ENCODE measurements at places on chromosomes 11 and 22.

GRCh38 chr22:29224859-29225410 is 19.2 kb downstream of the EMID1 start:
- no peak for DNase-seq

- no peak for DNase-seq
These were observed 31.2 kb downstream of the SHANK2 start for GRCh38 chr11:71221201-71221600.

- no peak for DNase-seq
These were observed 23.7 kb downstream of the HTR3A start for GRCh38 chr11:113998574-113998973.

DNA sequence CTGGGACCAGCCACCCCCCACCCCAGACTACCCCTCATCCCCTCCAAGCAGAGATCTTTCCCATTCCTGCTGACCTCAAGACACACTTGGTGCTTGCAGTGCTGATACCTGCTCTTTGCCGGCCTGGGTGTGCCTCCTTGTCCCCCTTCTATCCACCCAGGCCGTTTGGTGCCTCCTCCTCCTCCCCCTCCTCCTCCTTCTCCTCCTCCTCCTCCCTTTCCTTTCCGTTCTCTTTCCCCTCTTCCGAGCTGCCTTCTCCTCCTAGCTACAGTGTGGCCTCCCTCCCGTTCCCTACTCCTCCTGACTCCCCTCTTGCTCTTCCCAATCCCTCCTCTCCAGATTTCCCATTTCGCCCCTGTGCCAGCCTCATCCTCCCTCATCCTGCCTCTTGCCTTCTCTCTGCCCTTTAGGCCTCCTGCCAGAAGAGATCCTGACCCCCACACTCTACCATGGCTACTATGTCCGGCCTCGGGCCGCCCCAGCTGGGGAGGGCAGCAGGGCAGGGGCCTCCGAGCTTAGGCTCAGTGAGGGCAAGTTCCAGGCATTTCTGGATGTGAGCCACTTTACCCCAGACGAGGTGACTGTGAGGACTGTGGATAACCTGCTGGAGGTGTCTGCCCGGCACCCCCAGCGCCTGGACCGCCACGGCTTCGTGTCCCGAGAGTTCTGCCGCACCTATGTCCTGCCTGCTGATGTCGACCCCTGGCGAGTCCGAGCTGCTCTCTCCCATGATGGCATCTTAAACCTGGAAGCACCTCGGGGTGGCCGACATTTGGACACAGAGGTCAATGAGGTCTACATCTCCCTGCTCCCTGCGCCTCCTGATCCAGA is 712 bp downstream of the HSPB2 start:
- DNase-seq: no peak

- DNase-seq: no peak
These were observed 43.1 kb downstream of the CSNK2A3 start for GRCh38 chr11:11309906-11310305.

GRCh38 chr11:75921808-75922207 is 106.8 kb downstream of the UVRAG start:
- DNase-seq: no peak

DNA sequence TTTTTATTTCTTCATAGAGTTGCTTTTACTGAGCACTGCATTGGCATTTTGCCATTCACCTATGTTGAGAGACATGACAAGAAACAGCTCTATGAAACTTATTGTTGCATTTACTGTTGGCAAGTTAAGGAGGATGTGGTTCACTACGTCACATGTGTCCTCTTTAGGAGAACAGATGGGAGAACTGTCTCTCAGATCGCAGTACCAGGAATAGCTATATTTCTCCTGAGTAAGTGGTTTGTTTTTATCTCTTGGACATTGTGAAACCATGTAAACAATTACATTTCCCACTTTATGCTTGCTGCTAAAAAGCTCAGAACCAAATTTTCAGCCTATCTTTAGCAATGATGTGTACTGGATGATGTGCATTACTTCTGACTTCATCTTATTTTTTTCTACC is 34.8 kb upstream of the PSMA1 start:
- DNase-seq: no peak

- no peak for DNase-seq
These were observed 22.4 kb downstream of the C22orf23 start for GRCh38 chr22:37930952-37931440.

GRCh38 chr11:16923987-16924386 is 90.2 kb downstream of the PLEKHA7 start:
- no peak for DNase-seq

DNA sequence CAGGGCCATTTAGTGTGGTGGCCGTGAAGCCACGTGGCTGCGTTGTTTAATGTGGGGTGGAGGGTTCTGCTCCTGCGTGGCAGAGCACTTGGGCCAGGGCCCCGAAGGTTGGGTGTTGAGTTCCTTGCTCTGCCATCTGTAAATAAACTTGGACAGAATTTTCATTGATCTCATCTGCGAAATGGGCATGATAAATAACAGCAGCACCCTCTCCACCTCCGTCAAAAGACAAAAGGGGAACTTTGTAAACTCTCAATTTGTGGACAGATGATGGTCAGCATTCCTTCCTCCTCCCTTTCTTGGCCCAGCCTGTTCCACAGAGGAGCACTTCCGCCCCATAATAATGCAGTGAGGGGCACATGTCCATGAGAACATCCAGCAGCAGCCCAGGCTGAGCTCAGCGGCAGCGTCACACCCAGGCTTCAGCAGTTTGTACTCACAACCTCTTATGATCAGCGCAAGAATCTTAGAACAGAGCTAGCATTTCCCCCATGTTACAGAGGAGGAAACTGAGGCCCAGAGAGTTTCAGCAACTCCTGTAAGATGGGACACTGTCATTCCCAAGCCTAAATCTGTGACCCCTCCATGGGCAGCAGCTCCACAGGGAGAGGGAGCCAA is 874.5 kb downstream of the BRD1 start:
- no peak for DNase-seq

- DNase-seq: no peak
These were observed 29.8 kb downstream of the SREBF2 start for GRCh38 chr22:41862530-41863266.

- DNase-seq: no peak
These were observed 196.2 kb downstream of the TBC1D22A start for GRCh38 chr22:46958658-46959057.

- DNase-seq: no peak
These were observed 14.2 kb downstream of the AP5B1 start for GRCh38 chr11:65766535-65766934.

DNA sequence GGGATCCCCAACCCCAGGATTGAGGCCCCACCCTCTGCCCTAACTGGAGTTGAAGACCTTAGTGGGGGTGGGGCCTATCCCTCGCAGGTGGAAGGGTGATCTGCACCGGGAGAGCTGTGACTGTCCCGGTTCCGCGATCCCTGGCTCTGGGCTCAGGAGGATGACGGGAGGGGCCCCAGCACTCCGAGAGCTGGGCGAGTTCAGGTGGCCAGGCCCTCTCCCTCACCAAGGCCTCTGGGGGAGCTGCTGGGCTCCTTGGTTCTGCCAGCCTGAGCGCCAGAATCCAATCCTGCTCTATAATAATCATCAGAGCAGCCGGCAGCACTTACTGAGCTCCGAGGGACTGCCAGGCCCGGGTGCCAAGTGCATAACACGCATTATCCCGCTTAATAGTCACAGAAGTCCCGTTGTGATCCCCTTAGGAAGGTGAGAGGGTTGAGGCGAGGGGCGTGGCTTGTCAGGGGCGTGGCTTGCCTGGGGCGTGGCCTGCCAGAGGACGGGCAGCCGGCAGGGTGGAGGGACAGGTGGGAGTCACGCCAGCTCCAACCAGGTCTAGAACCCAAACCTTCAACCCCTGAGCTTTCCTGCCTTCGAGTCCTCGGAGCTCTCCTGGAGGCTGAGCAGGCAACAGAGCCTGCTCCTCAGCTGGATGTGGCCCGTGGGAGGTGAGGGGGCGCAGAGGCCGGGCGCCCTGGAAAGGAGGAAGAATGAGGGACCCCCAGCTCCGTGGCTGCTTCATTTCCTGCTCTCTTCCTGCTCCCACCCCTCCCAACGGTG is 7.3 kb upstream of the SYT7 start:
- no peak for DNase-seq

GRCh38 chr11:104343578-104343977 is 179.6 kb upstream of the PDGFD start:
- DNase-seq: no peak

DNA sequence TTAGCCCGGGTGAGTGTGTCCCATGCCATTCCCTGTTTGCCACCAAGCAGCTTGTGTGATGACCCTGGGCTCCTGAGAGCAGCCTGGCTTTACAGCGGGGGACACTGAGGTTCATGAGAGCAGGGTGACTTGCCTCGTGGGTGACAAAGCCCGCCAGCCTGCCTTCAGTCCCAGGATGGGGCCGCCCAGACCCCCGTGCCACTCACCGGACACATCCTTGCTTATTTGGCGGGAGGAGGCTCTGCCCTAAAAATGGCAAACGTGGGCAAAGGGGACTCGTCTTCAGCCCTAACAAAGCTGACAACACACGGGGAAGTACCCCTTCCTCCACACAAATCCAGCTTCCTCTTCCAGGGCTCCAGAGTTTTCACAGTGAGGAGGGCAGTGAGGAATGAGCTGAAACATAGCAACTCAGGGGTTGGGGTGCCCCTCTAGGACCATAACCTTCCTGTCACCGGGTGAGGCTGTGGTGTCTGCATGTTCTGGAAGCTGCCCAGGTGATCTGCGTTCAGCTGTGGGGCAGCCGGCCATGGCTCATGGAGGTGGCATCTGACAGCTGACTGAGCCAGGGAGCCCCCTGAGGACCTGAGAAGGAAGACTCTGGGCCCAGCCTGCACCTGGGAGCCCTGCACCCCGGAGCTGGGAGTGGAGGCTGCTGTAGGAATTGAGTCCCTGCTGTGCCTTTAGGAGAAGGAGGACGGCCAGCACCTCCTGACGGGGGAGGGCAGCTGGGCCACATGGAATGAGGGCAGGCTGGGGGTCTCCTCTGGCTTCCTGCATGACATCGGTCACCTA is 16.7 kb downstream of the RIBC2 start:
- DNase-seq: no peak

GRCh38 chr22:44351685-44352377 is 39.1 kb upstream of the SHISAL1 start:
- DNase-seq: peak; percentile 42

- no peak for DNase-seq
These were observed 6.1 kb downstream of the SREBF2 start for GRCh38 chr22:41838842-41839618.

GRCh38 chr11:8023831-8024555 is 36.9 kb downstream of the EIF3F start:
- no peak for DNase-seq

DNA sequence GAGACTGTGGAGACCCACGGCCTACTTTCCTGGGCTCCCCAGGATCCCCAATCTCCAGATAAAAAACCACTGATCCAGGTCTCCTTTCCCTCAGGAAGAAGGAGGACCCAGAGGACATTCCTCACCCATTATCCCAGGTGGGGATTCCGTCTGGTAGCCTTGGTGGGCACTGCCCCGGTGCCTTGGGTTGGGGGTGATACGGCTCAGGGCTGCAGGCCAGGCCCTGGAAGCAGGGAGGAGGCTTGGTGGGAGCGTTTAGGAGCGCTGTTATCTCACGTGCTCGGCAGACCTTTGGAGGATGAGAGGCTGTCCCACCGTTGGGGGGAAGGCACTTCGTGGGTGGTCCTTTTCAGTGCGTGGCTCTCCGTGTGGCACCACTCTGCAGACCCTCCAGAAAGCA is 926.3 kb downstream of the BRD1 start:
- no peak for DNase-seq
